Activated CD4-positive, alpha-beta memory T cell treated with anti-CD3 and anti-CD28 coated beads, Interleukin-2, amount 10 ng/mL, durations not matched to agents 7 days and 5 days (primary cell): ENCODE measurements at places on chromosomes 2 and 18. TPM values are rescaled to one million over a fixed set of nuclear protein-coding genes. Genes with fewer than 3 reads are reported as not detected.

SAG gene
- total RNA-seq: 0.10 TPM

HOXD11 gene
- not detected for total RNA-seq

CERKL gene
- not detected for total RNA-seq

SERPINB11 gene
- total RNA-seq: not detected

CFAP65 gene
- not detected for total RNA-seq

SCYGR4 gene
- not detected for total RNA-seq

SLC11A1 gene
- total RNA-seq: 0.25 TPM

ZDBF2 gene
- total RNA-seq: 13.2 TPM

ITPRIPL1 gene
- total RNA-seq: 46.3 TPM

PRR30 gene
- not detected for total RNA-seq

KCNG2 gene
- not detected for total RNA-seq

PTH2R gene
- not detected for total RNA-seq

PROKR1 gene
- not detected for total RNA-seq

NT5DC4 gene
- not detected for total RNA-seq

PRLH gene
- total RNA-seq: not detected

FLACC1 gene
- 3.1 TPM for total RNA-seq
